ENCODE measurements at places on chromosomes 13 and 19.

DNA sequence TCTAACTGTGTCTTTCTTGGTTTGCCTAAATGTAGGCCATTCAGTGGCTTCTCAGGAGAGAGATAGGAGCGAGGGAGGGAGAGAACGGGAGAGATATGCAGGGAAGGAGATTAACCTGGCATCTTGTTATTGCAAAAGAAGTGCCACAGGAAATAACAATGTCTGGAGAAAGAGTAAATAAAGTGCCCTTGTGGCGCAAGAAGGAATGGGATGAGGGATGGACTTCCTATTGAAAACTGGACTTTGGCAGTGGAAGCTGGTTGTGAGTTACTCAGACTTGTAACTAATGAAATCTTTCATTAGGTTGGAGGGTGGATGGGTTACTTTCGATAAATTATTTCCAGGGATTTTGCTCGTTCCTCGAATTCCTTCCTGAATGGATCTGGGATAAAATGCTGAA lies 136.1 kb downstream of the LACC1 start:
- no peak for DNase-seq

DNA sequence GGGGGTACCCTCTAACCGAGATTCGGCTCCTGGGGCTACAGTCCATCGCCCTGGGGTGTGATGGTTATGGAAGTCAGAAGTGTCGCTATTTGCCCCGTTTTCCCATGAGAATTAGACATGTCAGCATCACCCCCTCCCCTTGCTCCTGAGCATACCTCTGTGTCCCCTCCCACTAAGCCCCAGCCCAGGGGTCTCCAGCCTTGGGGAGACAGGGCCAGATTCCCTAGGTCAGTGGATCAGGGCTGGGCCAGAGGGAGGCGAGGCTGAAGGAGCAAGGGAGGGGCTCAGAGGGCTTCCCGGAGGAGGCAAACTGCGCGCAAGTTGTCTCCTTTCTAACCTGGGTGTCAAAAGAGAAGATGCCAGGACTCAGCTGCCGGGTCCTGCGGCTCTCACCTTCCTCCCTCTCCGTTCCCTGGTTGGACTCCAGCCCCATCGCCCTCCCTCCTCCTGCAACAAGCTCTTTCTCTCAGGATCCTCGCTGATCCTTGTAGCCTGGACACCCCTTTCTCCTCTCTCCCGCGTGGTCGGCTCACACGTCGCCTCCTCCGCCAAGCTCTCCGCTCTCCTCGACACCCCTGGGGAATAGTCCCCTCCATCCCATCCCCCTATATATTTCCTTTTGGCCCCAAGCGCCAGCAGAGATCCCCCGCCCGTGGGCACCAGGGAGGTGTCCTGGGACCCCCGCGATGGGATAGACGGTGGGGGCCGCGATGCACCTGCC lies 459 bp upstream of the TMEM59L start:
- peak; percentile 16 for DNase-seq

DNA sequence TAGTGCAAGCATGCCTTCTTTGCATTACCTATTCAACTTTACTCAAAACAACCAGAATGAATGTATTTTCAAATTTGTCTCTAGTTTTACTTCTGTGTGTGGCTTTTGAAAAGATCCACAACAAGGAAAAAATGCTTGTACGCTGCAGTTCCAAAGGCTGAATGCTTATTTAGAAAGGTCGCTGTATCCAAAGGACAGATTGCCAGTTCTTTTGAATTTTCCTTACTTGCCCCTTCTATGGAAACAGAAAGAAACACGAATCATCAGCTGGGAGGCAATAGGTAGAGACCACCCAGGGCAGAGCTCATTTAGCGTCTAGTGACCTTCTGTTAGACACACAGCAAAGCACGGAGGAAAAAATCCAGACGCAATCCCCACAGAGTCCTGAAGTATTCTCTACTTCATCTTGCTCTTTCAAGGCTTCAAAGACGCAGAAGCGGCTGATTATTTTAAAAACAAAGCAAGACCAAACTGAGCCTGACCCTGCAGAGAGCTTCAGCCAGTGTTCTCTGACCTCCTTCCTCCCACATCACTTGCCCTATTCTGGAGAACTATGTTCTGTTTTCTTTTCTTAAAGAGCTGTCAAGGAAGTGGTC lies 674.6 kb upstream of the SGCG start:
- peak; percentile 43 for DNase-seq

DNA sequence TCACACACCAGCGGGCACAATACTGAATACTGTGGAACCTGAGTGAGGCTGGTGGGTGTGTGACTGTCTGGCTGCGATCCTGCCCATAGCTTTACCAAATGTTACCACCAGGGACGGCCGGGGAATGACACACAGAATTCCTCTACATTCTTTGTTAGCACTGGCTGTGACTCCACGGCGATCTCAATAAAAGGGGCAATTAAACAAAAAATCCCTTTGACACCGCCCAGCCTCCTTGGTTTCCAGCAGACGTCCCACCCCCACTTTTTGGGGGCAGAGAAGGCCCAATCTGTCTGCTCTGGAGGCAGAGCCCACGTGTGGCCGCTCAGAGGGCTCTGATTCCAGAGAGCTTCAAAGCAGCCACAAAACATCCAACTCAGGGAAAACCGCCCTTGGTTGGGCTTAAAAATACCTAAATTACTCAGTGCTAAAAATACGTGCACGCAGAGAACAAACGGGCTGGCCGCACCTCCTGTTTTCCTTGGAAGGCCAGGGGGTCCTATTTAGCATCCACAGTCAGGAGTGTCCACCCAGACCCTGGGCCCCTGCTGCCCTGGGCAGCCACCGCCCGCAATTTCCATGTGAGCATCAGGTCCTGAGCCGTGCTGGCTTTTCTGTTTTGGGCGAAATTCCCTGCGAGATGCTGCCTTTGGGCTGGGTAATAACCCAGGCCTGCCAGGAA lies 47.8 kb downstream of the GADD45B start:
- DNase-seq: peak; percentile 97

DNA sequence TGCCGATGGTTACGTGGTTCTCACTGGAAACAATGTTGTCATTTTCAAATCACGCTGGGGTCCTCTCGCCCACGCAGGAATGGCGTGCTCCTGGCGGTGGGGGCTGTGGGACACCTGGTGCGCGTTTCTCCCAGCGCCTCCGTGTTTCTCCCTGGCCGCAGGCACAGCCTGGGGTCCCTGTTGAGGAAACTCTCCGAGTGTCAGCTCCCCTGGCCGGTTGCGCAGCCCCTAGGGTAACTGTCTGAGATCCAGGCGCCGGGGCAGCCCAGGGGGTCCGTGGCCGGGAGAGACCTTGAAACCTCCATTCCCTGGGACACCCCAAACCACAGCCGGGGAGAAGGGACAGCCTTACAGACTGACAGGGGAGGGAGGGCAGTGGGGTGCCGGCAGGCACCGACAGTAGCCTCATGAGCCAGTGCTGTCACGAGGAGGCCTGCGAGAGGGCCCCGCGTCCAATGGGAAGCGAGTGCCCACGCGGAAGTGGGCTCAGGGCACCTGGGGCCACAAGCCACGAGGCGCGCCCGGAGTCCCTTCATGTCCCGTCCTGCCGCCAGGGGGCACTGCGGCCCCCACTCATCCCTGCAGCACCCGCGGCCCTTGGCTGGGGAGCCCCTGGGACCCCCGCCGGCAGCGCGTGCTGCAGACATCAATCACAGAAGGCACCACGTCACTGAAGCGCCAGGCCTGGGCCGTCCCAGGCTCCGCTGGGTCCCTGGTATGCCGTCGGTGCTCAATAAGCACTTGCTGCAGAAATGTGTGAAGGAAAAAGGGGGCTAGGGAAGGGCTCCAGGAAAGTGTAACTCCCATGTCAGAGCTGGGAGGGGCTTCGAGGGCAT lies 9.5 kb downstream of the ADAMTSL5 start:
- DNase-seq: peak; percentile 54

- no peak for DNase-seq
These were observed 6.6 kb downstream of the SPHK2 start for GRCh38 chr19:48625891-48626327.

DNA sequence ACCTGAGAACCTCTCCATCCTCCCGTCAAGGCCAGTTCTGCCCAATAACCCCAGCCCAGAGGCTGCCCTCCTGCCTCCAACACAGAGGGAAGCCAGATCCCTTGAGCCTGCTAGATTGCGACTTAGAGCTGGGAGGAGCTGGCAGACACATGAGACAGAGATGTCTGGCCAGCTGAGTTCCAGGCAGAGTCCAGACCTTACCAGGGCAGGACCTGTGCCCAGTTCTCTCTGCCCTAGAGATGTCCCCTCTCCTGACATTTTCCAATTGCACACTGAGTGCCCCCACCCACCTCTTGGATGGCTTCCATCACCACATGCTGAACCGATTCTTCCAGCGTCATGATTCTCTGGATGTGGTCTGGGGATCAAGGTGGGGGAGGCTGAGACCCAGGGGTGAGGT lies 3.0 kb downstream of the HOOK2 start:
- no peak for DNase-seq

- DNase-seq: no peak
These were observed 75.3 kb downstream of the SERP2 start for GRCh38 chr13:44448875-44449274.

DNA sequence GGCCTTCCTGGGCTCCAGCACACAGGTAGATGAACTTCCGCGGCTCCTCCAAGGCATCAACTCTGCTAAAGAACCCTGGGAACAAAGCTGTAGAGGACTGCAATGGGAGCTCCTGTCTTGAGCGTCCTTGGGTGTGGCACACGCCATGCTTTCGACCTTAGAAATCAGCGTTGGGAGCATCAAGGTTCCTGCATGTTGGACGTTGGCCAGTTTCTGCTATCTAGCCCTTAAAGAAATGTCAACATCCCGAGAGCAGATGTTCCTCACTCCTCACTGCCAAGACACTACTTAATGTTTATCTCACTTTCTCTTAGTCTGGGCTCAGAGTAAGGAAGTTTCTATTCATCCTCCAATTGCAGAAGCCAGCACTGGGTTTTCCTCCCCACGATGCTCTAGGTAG lies 70.6 kb upstream of the MEDAG start:
- DNase-seq: no peak

- DNase-seq: no peak
These were observed 10.5 kb downstream of the DOCK6 start for GRCh38 chr19:11251650-11252314.

- no peak for DNase-seq
These were observed 8.9 kb downstream of the RASL11A start for GRCh38 chr13:27279506-27279905.

- peak; percentile 39 for DNase-seq
These were observed 4.3 kb downstream of the FOSB start for GRCh38 chr19:45471931-45472562.

GRCh38 chr13:89150362-89150761 lies 1479.2 kb downstream of the SLITRK5 start:
- DNase-seq: peak; percentile 1

DNA sequence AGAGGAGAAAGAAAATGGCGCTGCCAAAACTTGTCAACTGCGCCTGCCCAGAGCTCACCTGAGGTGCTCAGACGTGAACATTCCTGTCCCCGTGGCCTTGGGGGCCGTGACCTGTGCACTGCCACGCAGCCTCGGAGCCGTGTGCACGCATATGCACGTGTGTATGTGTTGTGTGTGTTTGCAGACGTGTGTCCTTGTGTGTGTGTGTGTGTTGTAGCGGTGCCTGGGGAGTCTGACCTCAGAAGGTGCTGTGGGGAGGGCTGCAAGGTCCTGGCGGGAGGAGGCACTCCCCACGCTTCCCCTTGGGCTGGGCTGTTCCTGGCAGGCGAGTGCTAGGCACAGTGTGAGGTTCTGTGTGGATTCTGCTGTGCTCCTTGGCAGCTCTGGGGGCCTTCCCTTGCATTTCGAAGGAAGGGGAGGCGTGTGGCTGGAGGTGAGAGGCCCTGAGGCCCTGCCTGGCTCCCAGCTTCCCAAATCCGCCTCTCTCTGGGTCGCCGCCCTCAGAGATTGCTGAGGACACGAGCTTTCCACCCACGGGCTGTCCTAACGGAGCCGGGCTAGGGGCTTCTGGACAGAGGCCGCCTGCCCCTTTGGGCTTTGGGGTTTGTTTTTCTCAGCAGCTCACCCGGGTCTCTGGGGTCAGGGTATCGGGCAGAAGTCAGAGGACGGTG lies 4.5 kb downstream of the BSG start:
- DNase-seq: no peak

DNA sequence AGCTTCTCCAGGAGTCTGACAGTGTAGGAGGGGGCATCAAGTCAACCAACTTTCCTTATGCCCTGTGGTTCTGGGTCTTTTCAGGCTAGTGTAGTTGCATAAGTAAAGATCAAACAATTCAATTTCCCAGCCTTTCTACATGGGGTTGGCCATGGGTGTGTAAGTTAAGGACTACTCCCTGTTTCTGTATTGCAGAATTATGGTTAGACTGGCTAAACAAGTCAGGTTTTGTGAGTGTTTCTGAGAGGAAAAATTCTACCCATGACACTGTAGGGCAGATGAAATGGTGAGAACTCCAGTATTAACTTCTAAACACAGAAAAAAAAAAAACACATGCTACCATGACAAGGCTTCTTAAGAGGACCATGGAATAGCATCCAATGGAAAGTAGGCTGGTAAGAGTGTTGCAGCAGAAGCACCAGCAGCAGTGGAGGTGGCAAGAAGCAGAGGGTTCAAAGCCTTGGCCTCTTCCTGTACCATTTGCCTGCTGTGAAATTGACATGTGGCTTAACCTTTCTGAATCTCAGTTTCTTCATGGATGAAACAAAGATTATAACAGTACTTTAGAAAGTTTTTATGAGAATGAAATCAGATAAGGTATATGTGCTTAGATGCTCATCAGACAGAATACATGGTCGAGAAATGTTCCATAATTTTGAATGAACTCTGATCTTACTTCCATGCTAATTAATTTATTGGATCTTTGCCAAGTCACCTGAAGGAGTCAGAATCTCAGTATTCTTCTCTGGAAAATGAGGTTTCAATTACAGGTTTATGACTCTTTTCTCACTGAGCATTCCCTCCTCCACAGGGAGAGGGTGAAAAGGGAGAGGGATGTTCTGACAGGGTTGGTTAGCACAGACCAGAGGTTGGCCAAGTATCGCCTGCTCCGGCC lies 11.4 kb upstream of the SCEL start:
- DNase-seq: no peak

GRCh38 chr13:77300176-77301037 lies 26.5 kb downstream of the MYCBP2 start:
- peak; percentile 41 for DNase-seq

DNA sequence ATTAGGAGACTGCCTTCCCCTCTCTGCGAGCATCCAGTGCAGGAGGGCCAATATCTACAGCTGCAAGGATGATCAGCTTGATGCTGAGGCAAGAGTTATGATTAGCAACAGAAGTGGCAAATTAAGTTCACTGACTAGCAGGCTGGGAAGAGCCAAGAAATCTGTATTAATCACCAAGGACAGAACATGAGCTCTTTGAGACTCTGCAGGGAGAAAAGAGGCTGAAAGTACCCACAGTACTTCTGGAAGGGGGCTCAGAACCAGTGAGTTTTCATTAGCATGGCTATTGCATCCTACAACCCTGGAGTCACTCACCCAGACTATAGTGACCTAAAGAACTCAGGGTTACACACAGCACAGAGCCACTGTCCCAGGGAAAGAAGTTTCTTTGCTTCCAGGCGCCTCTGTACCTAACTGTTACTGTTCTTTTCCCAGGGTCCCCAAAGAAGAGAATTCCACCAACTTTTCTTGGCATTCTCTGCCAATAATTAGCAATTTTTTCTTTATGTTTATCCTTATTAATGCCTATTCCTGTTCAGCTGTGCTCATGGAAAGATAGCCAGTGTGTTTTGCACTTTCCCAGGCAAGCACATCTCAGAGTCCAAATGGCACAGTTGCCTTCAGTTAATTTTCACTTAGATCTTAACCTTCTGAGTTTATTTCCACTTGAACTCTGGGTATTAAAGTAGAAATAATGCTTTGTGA lies 25.8 kb upstream of the MEDAG start:
- DNase-seq: no peak
